HepG2 (cell line): ENCODE measurements at places on chromosomes 1 and 21. TPM values are rescaled to one million over a fixed set of nuclear protein-coding genes. Genes with fewer than 3 reads are reported as not detected.

DNA sequence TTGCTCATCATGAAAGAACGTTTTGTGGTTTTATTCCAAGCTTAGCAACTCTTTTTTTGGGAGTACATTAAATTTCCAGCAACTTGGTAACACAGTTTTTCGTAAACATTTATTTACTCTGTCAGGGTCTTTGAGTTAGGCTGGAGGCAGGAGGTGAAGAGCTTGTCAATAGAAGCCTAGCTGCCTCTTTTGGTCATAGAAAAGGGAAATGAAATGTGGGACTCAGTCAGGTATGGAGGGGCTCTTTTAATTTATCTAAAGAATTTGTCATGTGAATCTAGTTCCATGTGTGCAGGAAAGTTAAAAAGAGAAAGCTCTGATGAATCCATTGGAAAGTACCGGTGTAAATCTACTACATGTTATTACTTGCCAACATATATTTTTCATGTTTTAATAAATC lies 45.9 kb upstream of the PRMT6 start:
- no peak for DNase-seq

Gene PM20D1
- total RNA-seq: not detected in 2 replicates

GRCh38 chr1:118155106-118155505 lies 29.9 kb downstream of the SPAG17 start:
- DNase-seq: no peak

GRCh38 chr1:117895482-117896114 lies 33.8 kb downstream of the GDAP2 start:
- DNase-seq: peak; percentile 63

DNA sequence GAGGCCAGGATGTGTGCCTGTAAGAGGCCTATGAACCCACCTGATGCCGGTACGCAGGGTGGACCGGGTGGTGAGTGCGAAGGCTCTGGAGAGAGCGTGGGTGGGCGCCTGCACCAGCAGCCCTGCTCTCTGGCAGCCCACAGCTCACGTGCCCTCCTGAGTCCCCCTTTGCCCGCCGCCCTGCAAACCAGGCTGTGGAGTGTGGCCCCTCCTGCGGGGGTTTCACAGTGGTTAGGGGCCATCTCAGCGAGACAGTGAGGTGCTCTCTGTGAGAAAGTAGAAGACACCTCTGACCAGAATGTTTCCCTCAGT lies 22.3 kb downstream of the RHBG start:
- no peak for DNase-seq

DNA sequence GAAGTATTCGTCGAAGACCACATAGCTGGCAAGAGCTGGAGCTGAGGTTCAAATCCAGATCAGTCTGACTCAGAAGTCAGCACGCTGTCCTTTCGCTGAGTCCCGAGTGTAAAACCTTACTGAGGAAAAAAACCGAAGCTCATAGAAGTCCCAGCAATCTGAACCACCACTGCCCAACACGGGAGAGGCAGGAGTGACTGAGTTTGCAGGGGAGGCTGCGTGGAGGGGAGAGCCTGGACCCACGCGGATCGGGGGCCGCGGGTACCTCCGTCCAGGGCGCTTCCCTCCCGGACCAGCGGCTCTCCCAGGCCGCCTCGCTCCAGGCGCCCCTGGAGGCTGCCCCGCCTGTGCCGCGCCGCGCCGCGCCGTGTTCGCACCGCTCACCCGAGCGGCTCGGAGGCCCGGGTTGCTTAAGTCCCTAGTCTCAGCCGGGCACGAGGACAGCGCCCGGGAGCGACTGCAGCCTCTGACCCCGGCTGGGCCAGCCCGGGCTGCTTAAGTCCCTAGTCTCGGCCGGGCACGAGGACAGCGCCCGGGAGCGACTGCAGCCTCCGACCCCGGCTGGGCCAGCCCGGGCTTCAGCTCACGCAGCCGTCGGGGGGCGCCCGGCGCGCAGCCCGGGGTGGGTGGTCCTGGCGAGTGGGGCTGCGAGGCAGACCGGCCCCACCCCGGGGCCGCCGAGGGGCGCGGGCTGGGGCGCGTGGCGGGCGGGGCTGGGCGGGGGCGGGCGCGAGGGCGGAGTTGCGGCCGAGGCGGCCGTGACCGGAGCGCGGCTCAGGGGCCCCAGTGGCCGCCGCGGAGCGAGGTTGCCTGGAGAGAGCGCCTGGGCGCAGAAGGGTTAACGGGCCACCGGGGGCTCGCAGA lies at the start of gene ADAMTSL4:
TSS of gene ADAMTSL4 (plus strand) at position 777 of the 864 bp plus-strand sequence. CDS start 2,881 bp downstream, outside the sequence.
- no peak for DNase-seq

- peak; percentile 9 for DNase-seq
Measured at GRCh38 chr1:160539990-160540858, 17.2 kb upstream of the SLAMF6 start.

Gene SLC5A9
- 12.5 and 42.0 TPM in 2 replicates for total RNA-seq

DNA sequence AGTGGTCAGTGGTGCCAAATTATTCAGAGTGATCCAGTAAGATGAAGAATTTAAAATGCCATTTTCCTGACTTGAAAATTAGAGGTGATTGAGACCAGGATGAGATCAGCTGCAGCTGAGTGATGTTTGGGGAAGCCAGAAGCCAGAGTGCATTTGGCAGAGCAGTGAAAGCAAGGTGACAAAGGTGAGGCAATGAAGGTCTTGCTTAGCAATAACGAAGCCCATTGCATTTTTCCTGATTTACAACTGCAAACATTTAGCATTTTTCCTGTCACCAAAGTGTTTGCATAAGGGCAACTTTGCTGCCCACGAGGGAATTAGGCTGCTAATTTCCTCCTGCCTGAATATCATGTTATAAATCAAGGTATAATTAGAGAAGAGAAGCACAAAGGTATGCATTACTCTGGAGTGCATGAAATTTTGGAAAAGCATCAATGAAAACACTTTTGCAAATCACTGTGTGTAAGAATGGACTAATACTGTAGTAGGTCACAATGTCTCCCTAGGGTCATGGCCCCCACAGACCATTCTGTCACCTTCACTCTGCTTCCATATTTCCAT lies 188.2 kb upstream of the LYPLAL1 start:
- no peak for DNase-seq

DNA sequence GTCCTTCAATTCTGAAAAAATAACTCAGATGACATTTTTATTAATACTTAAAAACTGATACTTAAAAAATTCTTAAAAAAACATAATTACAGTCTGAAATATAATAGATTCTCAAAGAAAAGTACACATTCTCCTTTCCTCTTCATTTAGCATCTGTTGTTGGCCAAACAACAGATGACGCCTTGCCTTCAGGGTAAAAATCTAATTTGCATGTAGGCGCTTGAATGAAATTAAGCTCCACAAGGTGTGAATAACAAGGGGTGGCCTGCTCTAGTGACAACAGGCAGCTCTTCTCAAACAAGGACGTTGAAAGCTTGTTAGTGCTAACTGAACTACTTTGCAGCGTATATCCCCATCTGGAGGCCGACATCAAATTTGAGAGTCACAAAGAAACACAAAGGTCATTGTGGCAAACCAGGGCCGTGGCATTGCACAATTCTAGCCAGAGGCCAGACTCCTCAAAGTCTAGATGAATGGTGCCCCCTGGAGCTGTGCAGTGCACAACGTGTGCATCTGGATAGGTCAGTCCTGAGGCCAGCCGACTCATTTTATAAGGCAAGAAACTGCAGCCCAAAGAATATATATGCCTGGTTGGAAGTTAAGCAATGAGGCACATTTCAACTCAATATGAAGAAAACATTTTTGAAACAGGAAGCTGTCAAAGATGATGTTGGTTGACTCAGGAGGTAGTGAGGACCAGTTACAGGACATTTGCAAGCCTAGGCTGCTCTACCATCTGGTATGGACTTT lies 459.2 kb upstream of the RUNX1 start:
- DNase-seq: peak; percentile 72

Gene VANGL1
- total RNA-seq: 5.9 and 9.4 TPM in 2 replicates

GRCh38 chr1:61639608-61640336 lies 85.2 kb downstream of the TM2D1 start:
- DNase-seq: no peak

Gene CHD5
- 0.02 TPM in 1 of 2 replicates, not detected in the other for total RNA-seq

Gene CASZ1
- 2.3 and 3.7 TPM in 2 replicates for total RNA-seq

GRCh38 chr1:6008084-6008415 lies 15.8 kb upstream of the NPHP4 start:
- DNase-seq: no peak

- no peak for DNase-seq
Measured at GRCh38 chr1:25544819-25545218, 1.4 kb downstream of the LDLRAP1 start.

DNA sequence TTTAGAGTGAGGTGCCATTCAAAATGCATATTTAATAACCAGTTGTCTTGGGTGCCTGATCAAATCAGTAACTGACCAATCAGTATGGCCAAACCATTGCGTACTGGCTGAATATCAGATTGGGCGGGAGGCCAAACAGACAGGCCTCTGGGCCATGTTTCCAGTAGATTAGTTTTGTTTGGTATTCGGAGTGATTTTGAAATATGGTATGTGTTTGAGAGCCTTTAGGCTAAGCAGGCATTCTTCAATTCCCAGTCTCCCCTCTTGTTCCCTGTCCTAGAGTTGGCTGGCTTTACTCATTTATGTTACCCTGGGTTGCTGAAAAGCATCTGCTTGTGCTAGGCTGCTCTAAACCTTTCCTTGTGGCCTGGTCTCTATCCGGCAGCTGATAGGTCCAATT lies 80.1 kb downstream of the BACH1 start:
- DNase-seq: no peak

GRCh38 chr1:2592672-2593071 lies 6.1 kb downstream of the PRXL2B start:
- DNase-seq: no peak

- DNase-seq: no peak
Measured at GRCh38 chr1:168472223-168472622, 71.6 kb downstream of the XCL2 start.

- no peak for DNase-seq
Measured at GRCh38 chr1:181117648-181118449, 29.3 kb downstream of the IER5 start.

- peak; percentile 68 for DNase-seq
Measured at GRCh38 chr1:116375887-116376728, 3.1 kb downstream of the ATP1A1 start.

Gene BCAN
- not detected in 2 replicates for total RNA-seq

- DNase-seq: no peak
Measured at GRCh38 chr1:213380865-213381264, 329.8 kb downstream of the RPS6KC1 start.

- no peak for DNase-seq
Measured at GRCh38 chr21:32957545-32957944, 68.2 kb upstream of the OLIG2 start.

GRCh38 chr21:17612565-17613241 lies at the start of gene BTG3:
Gene BTG3, minus strand, starts transcription at chr21:17612901. Its CDS starts 3,757 bp downstream, at chr21:17609144.
- DNase-seq: peak; percentile 47

Gene SLAMF9
- total RNA-seq: not detected in 2 replicates

DNA sequence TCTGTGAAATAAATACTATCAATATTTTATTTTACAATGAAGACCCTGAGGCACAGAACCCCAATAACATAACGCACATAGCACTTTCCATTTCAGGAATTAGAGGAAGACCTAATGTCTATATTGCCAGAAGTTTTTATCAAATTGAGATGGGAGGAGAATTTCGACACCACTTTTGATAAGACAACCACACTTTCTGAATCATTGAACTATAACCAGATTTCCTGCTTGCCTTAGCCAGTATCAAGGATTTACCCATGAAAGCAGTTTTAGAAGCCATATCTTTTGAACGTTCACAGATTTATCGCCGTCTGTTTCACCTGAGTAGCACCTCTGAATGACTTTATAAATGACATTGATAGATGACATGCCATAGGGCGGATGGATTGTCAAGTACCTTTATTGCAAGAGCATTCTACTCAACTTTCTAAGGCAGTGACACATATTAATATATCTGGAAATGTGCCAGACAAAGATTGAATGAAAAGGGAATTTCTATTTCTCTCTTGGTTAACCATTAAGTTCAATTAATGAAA lies 768.4 kb downstream of the LTN1 start:
- no peak for DNase-seq

GRCh38 chr1:185663771-185664296 lies 70.4 kb upstream of the HMCN1 start:
- DNase-seq: no peak

DNA sequence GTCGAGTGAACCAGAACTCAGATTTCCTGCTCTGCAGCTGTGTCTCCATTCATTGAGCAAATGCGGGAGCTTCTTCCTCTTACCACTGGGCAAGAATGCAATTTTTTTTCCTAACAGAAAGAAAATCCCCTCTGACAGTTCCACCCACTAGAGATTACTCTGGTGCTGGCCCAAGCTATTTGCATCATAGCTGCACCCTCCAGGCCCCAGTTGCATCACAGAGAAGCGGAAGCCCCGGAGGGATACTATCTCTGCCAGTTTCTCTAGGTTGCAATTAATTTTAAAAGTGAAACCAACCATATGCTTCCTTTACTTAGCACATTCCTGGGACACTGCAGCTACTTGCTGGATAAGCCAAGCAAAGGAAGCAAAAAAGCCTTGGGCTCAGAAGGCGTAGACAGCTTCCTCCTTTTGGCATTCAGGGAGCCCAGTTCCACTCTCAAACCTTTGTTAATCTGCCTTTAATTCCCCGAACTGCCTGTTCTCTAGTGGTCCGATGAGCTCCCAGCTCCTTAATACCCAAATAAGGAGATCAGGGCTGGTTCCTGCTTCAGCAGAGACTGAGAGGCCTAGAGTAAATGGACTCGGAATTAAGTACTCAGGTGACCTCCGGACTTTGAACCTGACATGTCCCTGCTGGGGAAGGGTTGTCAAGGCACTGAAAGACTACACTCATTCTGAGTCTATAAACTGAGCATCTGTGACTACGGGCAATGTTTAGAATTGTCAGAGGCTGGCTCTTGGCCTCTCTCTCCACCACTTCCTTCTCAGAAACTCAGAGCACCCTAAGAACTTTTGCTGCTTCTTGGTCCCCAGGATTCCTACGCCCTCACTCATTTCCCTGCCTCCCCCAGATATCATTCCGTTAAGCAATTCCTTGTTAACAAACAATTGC lies 72.5 kb upstream of the TNFSF18 start:
- peak; percentile 93 for DNase-seq

- DNase-seq: peak; percentile 20
Measured at GRCh38 chr1:215543191-215543606, 23.9 kb upstream of the KCTD3 start.

- peak; percentile 63 for DNase-seq
Measured at GRCh38 chr1:17045634-17046333, 8.0 kb downstream of the SDHB start.

Gene PHGDH
- 133 and 163 TPM in 2 replicates for total RNA-seq

DNA sequence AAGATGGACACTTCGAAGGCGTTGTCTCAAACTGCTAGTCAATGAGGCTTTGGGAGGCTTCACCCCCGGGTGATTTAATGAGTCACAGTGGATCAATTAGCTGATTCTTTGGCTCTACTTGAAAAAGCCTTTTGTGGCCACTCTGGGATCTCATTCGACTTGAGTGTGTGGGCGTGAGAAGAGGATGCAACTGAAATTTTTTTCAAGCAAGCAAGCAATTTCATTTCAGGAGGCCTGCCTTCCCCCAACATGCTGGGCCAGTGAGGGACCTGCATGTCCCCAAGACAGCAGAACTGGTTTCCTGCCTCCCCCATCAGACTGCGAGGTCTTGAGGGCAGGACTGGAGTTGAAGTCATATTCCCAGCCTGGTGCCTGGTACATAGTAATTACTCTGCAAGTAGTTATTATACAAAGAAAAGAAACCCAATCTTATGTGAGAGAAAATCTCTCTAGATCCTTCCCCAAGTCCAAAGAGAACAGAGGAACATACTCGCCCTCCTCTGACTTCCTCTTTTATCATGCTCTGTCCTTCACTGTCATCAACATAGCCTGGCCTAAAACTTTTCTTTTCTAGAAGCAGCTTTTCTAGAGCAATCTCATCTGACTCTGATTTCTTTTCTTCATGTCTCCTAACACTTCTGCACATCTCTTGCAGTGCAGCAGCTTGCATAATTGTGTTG lies 22.7 kb downstream of the SYT6 start:
- DNase-seq: no peak
